T-helper 17 cell (primary cell): ENCODE measurements at places on chromosomes 1 and 21. TPM values are rescaled to one million over a fixed set of nuclear protein-coding genes. Genes with fewer than 3 reads are reported as not detected.

Gene IL24
- not detected for total RNA-seq

Gene ATF3
- total RNA-seq: 53.0 TPM

Gene RAP1GAP
- total RNA-seq: 0.42 TPM

Gene CLEC20A
- total RNA-seq: not detected

GRCh38 chr1:23367451-23367790 is 2.2 kb downstream of the ZNF436 start:
- no peaks in the 10 kb centered on the region for H3K27me3 ChIP-seq
- H3K4me3 ChIP-seq: peak overlapping the region; percentile 98
- no peak for DNase-seq

GRCh38 chr1:182337736-182338571 is 53.6 kb downstream of the GLUL start:
- no peak overlapping the region for H3K27ac ChIP-seq
- peaks cover 10% of the 10 kb centered on the region for H3K4me1 ChIP-seq
- H3K36me3 ChIP-seq: peaks cover 2% of the 10 kb centered on the region
- DNase-seq: no peak
- H3K27me3 ChIP-seq: peaks cover 14% of the 10 kb centered on the region
